ENCODE measurements at places on chromosomes 4 and X.
A peak's percentile ranks its signal among the peaks of the same experiment; 100 is the strongest.

- peak; percentile 39 for DNase-seq
Measured at GRCh38 chrX:64792598-64793337, 183.5 kb downstream of the ZC4H2 start.

- peak; percentile 82 for DNase-seq
Measured at GRCh38 chrX:115968436-115969252, 201.9 kb upstream of the AGTR2 start.

DNA sequence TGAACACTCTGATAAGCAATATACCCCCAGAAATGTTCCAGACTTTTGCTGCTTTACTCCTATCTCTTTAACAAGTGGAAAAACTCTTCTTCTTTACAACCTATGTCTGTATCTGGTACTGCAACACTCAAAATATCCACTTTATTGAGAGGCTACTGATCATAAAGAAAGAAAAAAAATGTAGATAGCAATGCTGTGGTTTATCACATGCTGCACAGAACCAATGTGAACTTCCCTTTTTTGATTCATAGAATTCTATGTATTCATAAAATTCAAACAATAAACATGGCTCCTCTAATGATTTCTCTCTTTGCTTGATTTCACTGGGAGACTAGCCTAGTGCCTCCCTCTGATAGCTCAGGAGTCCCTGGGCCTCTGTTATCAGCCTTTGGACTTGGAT, 223.5 kb downstream of the ZNF674 start:
- DNase-seq: no peak

DNA sequence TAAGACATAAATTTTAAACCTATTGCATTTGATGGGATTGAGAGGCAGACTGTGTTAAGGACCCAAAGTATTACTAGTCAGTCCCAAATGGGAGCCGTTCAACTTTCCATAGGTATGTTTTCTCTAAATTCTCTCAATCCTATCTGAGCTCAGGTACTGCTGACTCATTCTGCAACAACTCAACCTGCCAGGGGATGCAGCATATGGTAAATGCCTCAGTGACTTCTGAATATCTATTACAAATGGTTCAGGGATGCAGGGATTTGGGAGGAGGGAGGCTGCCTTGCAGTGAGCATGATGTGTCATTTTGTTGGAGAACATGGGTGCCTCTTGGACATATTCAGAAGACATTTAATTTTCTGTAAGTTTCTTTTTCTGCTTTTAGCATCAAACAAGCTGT, 97.3 kb downstream of the HDAC8 start:
- DNase-seq: peak; percentile 7

GRCh38 chrX:108088511-108088910, 2.8 kb downstream of the PSMD10 start:
- no peak for DNase-seq

- no peak for DNase-seq
Measured at GRCh38 chrX:137483554-137483953, 82.4 kb upstream of the ZIC3 start.

DNA sequence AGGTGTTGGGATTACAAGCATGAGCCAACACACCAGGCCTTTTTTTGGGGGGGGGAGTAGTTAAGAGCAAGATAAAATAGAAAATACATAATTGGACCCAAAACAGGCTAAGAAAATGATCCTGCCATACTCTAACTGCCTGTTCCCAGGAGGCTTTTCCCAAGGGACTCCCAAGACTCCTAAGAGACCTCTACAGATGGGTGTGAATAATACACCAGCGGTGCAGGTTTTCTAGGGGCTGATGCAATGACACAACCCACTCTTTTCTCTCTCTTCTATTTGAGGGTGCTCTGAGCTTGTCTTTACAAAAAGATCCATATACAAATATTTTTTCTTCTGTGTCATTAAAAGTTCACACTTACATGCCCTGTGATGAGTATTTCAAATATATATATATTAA, 116.9 kb downstream of the RASL11B start:
- no peak for DNase-seq

GRCh38 chr4:108367751-108368150, 199.0 kb upstream of the LEF1 start:
- no peak for DNase-seq

- DNase-seq: no peak
Measured at GRCh38 chr4:102606261-102606660, 105.1 kb downstream of the NFKB1 start.

All from H1 (cell line).